ENCODE measurements at places on chromosomes 5 and 9.
A peak's percentile ranks its signal among the peaks of the same experiment; 100 is the strongest.

GRCh38 chr9:128895556-128895955, 13.6 kb downstream of the LRRC8A start:
- no peak for DNase-seq

DNA sequence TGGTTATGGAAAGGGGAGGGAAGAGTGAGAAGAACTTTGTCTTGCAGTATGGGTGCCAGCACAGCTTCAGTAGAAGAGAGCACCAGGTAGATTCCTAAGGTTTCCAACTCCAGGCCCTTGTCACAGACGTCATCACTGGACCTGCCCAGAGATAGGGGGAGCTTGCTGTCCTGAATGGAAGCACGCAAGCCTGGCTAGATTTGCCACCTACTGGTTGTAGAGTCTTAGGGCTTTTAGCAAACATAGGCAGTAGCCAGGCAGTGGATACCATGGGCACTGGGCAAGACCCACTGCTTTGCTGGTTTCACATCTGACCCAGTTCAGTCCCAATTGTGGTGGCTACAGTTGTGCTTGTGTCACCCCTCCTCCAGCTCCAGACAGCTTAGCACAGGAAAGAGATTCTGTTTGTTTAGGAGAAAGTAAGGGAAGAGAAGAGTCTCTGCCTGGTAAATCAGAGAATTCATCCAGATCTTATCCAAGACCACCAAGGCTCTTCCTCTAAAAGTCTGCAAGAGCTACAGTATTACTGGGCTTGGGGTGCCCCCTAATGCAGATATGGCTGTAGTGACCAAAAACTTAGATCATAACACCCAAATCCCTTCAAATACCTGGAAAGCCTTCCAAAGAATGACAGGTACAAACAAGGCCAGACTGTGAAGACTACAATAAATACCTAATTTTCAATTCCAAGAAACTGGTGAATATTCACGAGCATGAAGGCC, 158.9 kb downstream of the HINT1 start:
- no peak for DNase-seq

- peak; percentile 18 for DNase-seq
These were observed 12.8 kb upstream of the FBXL7 start for GRCh38 chr5:15487228-15487627.

DNA sequence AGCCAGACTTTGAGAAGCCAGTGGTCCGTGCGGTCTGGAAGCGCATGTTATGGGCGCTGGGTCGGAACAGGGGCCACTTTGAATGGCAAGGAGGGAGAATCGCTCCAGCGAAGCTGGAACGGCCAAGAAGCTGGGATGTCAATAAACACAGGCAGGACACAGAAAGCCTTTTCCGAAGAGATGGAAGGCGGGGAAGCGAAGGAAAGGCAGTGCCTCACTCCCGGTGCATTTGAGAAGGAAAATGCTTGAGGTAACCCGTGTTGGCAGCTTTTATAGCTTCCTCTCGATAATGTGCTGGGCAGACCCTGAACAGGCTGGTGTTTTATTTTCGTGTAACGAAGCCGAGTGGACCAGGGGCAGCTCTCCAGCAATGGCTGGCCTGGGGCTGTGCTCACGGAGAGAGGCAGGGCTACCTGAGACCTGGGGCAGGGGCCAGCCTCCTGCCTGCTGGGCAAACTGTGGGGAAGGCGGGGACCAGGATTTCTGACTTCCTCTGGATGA, 84.2 kb upstream of the SPRY4 start:
- no peak for DNase-seq

GRCh38 chr5:145854651-145855258, 18.1 kb downstream of the GRXCR2 start:
- DNase-seq, result no peak

- DNase-seq, result no peak
These were observed 35.7 kb downstream of the TGFBI start for GRCh38 chr5:136064510-136064909.

GRCh38 chr9:135926402-135927194, 19.3 kb upstream of the CAMSAP1 start:
- DNase-seq, result peak; percentile 72

GRCh38 chr9:121672213-121672612, 20.8 kb downstream of the DAB2IP start:
- DNase-seq, result no peak

DNA sequence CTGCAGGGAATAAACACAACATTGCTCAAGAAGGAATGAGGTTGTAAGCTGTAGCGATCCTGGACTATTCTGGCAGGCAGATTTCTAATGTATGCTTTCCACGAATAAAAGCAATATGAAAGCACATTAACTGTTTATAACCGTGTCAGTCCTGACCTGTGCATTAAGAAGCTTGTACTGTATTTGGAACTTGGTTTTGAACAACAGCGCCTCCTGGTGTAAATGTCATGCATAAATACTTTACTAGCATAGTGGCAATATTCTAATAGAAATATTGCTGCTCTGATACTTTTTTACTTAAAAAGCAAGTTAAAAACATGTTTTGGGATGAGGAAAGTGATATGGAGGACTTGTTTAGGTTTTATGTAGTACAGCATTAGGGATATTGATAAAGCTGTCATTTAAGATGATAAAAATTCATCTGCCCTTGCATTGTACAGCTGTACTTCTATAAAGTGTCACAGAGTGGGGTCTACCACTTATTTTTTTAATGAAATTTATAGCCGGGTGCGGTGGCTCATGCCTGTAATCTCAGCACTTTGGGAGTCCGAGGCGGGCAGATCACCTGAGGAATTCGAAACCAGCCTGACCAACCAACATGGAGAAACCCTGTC, 70.7 kb upstream of the GNE start:
- DNase-seq, result peak; percentile 79

GRCh38 chr5:124764992-124765611, 18.7 kb upstream of the ZNF608 start:
- no peak for DNase-seq

GRCh38 chr9:33285502-33285901, 4.8 kb upstream of the NFX1 start:
- DNase-seq, result no peak

- peak; percentile 7 for DNase-seq
These were observed 10.7 kb upstream of the STK32A start for GRCh38 chr5:147223948-147224791.

GRCh38 chr5:111517853-111518501, 5.6 kb upstream of the STARD4 start:
- DNase-seq, result peak; percentile 76

DNA sequence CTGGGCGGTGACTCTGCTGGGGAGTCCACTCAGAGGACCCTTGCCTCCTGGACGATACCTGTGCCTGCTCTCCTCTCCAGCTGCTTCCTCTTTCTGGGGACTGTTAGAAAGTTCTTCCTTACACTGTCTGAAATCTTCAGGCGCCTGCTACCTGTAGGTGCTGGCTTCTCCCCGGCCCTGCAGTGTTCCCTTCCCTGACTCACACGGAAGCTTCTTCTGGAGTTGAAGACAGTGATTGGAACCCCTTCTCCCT, 562 bp downstream of the GSN start:
- no peak for DNase-seq

- no peak for DNase-seq
These were observed 53.1 kb downstream of the MAP1B start for GRCh38 chr5:72160329-72160728.

- no peak for DNase-seq
These were observed 68.0 kb downstream of the POU5F2 start for GRCh38 chr5:93673316-93673954.

DNA sequence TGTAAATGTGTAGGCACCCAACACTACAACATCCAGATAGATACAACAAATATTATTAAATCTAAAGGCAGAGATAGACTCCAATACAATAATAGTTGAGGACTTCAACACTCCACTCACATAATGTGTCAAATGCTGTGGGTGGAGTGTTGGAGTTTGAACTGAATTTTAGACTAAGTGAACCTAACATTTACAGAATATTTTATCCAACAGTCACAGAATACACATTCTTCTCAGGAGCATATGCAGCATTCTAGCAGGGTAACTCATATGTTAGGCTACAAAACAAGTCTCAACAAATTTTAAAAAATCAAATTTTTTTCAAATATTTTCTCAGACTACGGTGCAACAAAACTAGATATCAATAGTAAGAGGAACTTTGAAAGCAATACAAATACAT, 648.7 kb upstream of the CDH18 start:
- no peak for DNase-seq

DNA sequence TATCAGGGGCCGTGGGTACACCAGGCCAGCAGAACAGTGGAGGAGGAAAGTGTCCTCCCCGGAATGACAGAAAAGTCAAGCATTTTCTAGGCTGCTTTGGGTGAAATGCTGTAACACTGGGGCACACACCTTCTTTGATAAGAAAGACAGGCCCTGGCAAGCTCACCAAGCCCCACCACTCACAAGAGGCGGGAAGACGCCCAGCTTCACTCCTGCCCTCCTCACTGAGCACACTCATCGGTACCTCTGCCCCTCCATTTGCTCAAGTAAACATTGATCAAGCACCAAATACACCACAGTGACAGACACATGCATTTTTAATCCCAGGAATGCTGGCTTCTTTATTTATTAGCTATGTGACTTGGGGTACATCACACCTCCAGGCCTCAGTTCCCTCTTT, 43.1 kb downstream of the B4GALT1 start:
- no peak for DNase-seq

- no peak for DNase-seq
These were observed 22.5 kb upstream of the OR2K2 start for GRCh38 chr9:111352545-111352944.

GRCh38 chr9:95907794-95908193, 32.3 kb downstream of the ERCC6L2 start:
- no peak for DNase-seq

Measured in GM12865 (cell line).